ENCODE measurements at places on chromosomes 7 and 10.
A peak's percentile ranks its signal among the peaks of the same experiment; 100 is the strongest.

DNA sequence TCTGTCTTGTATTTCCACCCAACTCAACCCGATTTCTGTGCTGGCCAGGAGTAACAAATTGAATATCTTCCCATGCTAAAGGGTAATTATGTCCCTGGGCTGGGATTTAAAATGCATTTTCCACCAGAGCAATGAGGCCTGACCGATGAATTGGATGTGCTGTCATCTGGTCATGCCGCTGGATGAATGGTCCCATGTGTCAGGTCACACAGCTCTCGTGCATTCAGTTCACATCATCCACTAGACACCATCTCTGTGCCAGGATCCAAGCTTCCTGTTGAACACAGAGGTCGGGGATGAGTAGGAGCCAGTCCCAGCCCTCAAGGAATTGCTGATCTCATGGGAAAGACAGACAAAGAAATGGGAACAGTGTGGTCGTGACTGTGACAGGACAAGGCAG lies 200.8 kb downstream of the ADRA2A start:
- DNase-seq: no peak

DNA sequence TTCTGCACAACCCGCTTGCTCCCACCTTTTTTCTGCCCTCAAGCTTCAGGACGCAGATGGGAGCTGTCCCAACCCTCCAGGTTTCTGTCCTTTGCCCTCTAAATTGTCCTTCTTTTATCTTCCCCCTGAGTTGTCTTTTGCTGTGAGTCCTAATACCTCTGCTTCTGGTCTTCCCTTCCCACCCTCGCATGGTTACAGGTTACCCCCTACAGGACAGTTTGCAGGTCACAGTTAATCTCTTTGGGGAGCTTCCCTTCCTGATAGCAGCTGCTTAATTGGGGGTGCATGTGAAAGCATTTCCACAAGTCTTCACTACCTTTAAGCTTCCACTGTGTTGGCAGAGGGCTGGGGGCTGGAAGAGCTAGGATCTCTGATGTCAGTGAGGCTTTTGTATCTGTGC lies 121.5 kb upstream of the CXCL12 start:
- no peak for DNase-seq

DNA sequence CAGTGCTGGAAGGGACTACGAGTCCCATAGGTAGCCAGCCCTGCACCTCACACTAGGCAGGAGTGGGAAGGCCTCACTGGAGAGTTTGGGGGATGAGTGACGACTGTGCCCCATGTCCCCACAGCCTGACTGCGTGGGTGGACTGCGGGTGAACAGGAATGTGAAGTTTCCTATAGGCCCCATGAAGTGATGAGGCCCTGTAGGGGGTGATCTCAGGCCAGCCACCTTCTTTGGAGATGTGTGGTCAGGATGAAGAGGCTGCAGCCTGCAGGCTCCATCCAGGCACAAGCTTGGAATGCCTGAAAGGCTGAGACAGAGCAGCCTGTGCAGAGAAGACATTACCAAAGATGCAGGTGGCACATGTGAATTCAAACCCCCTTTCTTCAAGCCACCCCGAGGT lies 94.9 kb downstream of the CPXM2 start:
- DNase-seq: no peak

GRCh38 chr10:92420546-92421275 lies 129.7 kb downstream of the MARCHF5 start:
- DNase-seq: no peak

- no peak for DNase-seq
Observed at GRCh38 chr7:11576310-11576709, 255.7 kb downstream of the THSD7A start.

- no peak for DNase-seq
Observed at GRCh38 chr10:118840071-118840775, 85.5 kb upstream of the CACUL1 start.

DNA sequence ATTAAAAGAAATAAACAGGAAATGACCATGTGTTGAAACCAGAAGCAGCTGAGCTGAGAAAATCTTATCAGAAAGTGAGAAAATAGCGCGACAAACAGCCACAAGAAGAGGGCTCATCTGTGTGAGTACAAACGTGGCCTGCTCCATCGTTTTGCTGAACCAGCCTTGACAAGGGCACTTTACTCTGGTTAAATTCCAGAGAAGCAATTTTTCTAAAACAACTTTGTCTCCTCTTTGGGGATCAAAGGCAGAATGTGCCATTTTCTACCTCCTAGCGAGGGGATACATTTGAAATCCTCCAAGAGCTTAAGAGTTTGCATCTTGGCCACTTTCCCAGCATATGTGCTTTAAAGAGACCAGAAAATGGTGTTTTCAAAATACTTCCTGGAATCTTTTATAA lies 51.3 kb upstream of the VIPR2 start:
- no peak for DNase-seq

- no peak for DNase-seq
Observed at GRCh38 chr10:26157734-26158133, 58.8 kb upstream of the GAD2 start.

DNA sequence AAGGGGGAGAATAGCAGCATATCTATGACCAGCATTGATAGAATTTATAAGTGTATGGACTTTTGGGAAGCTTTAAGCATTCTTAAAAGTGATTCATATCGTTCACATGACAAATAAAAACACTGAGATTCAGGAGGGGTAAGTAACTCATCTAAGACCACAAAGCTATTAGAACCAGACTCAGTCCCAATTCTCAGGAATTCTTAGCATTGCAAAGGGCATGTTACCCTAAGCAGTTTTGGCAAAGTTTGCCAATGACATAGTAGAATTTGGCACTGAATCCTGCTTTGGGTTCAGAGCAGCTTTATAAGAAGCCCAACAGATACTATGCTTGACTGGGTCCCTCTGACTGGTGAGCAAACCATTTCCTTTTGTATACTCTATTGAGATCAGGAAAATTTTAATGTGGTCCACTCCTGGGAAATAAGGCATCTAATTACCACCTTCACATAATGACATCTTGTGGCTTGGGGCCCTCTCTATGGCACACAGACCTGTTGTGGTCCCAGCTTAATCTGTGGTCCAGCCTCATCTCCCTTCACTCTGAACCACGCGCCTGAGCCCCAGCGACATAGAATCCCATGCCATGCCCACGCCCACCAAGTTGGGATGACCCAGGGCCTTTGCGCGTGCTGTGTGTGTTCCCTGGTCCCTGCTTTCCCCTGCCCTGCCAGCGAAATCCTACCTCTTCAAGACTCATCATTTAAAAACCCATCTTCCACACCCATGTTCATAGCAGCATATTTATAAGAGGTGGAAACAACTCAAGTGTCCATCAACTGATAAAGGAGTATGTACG lies 37.5 kb upstream of the DOCK1 start:
- no peak for DNase-seq

GRCh38 chr10:45471531-45472310 lies 97.7 kb downstream of the ALOX5 start:
- no peak for DNase-seq

DNA sequence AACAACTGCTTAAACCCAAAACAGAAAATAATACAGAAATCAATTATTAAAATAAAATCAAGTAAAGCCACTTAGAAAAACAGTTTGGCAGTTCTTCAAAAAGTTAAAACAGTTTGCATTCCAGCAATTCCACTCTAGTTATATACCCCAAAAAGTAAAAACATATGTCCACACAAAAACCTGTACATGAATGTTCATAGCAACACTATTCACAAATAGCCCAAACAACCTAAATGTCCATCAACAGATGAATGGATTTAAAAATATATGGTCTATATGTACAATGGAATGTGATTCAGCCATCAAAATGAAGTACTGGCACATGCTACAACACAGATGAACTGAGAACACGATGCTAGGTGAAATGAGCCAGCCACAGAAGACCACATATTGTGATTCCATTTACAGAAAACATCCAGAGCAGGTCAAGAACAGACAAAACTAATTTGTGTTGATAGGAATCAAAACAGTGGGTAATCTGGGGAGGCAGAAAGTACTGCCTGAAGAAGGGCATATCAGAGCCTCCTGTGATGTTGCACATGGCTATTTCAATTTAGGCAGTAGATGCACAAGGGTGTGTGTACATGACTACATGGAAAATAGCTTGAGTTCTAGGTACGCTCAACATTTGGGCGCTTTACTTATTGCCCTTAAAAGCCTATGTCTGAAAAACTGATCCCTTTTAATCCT lies 66.3 kb downstream of the CYTH3 start:
- DNase-seq: no peak

GRCh38 chr7:150390205-150390604 lies 11.1 kb downstream of the ZNF775 start:
- no peak for DNase-seq

- no peak for DNase-seq
Observed at GRCh38 chr7:29033584-29033983, 75.5 kb upstream of the TRIL start.

DNA sequence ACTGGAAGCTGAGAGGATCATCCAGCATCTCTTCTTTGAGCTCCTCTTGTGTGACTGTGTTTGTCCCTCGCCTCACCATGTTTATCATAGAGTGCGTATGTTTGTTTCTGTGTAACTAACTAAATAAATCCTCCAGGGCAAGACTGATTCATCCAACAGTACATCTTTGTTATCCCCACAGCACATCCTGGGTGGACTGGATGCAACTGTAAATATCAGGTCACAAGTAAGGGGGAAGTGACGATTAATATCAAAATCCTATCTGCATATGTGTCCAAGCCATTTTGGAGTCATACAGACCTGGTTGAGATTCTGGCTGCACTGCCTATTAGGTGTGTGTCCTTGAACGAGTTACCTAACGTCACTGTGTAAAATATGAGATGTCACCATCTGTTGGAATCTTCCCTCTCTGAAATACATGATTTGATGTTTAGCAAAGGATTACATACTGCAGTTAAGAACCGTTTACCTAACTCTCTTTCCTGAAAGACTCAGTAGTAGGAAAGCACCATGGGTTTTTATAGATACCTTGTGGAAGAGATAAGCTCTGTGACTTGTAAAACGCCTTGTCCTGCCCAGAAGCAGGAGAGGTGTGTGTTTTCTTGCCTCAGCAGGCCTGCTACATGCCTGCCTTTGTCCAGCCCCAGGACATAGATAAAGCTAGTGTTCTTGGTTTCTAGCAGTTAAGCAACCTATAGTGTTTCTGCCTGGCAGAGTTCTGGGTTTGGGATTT lies 25.8 kb downstream of the WBP1L start:
- no peak for DNase-seq

DNA sequence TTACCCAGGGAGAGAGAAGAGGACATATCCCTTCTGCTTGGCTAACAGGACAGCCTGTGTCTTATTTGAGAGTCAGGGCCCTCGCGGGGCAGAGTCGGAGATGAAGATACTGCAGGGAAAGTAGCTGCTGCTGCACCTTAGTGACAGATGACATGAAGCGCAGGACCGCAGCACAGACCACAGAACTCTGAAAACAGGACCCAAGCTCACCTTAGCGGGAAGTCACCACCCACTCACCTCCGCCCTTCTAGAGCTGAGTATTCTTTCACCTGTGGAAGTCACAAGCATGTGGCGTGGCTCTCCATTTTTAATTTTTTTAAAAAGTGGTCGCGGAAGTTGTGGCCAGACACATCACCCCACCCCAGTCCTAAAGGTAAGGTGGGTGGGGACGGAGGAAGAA lies 191.4 kb downstream of the FAM107B start:
- DNase-seq: no peak

- no peak for DNase-seq
Observed at GRCh38 chr10:6049031-6049400, 13.2 kb downstream of the IL2RA start.

- no peak for DNase-seq
Observed at GRCh38 chr10:53122281-53122680, 349.7 kb upstream of the MBL2 start.

DNA sequence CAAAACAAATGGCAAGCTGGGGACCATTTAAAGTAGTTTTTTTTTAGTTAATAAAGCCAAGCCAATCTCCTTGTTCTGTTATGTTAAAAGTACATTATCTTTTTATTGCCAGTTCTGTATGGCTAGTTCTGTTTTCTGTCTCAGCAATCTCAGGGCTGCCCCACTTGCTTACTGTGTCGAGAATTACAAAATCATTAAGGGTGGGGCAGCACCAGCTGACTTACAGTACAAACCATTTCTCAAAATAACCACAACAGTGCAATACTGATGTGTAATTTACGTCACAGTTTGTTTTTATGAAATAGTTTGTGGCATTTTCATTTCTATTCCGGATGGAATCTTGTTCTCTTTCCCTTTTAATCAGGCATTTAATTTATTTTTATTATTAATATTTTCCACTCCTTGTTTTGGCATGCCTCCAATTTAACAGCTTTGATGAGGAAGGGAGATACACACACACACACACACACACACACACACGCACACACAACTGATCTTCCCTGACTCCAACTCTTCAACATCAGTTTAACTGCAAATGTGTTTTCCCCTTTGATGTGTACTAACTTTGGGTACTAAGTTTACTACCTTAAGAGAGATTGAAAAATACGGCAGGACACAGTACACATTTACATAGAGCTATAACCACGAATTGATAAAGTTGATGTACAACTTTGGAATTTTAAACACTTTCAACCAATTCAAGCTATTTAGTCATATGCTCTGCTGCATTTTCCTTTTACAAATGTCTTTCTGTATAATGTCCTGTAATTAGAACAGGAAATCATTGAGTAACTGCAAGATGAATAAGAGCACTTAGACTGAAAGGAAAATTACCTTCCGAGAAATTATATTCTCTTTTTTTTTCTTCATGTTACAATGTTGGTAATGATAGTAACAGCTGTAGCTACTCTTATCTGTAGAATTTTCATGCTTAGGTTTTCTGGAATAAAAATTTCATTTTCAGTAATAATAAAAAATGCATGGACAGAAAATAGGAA lies 91.5 kb downstream of the ARID5B start:
- peak; percentile 93 for DNase-seq

- no peak for DNase-seq
Observed at GRCh38 chr10:101902032-101902819, 58.6 kb upstream of the KCNIP2 start.

DNA sequence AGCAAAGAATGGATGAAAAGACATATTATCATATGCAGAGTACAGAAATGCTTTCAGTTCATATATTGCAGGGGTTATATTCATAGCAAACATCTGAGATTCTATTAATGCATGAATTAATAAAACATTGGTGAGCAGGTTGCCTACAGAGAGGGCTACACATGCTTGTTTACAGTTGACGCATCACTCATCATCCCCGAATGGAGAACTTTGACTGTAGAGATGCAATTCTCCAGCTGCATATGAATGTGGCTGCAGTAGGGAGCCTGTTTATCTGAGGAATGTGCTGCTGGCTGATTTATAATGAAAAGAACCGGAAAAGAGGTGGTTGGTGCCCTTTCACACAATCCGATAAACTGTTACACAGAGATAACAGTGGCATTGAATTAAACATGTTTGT lies 116.5 kb downstream of the GRM3 start:
- DNase-seq: no peak

GRCh38 chr7:150955519-150956394 lies 22.4 kb downstream of the KCNH2 start:
- DNase-seq: no peak

DNA sequence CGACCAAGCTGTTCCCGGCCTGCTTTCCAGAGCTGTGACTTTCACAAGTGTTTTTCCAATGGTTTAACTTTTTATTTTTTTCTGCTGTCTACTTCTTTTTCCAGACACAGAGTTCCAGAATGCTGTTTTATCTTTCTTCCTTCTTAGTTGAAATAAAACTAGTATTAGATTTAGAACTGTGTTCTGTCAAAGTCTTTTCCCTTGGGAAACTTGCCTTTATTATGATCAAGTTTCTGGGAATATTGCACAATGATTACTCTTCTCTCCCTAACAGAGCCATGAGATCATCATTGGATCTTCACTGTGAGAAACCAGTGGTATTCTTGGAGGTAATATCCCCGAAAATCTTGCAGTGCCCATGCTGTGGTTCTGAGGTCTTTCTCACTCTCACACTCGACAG lies 104.9 kb upstream of the KCND2 start:
- DNase-seq: no peak

All from NCI-H1436 treated with DMSO at 0.1 percent for 48 hours (cell line).